ENCODE measurements at places on chromosomes 11 and 22.

DNA sequence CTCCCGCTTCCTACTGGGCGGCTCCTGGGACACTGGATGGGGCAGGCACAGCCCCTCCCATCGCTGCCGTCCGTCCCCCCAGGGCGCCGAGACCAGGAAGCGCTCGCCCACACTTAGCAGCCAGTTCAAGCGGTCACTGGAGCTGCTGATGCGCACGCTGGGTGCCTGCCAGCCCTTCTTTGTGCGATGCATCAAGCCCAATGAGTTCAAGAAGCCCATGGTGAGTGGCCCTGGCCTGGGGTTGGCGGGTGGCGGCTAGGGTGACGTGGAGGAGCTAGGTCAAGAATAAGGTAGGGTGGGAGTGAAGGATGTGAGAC, 44.6 kb downstream of the MYO7A start:
- no peak for DNase-seq

GRCh38 chr11:44912270-44912987, 38.3 kb downstream of the TP53I11 start:
- no peak for DNase-seq

DNA sequence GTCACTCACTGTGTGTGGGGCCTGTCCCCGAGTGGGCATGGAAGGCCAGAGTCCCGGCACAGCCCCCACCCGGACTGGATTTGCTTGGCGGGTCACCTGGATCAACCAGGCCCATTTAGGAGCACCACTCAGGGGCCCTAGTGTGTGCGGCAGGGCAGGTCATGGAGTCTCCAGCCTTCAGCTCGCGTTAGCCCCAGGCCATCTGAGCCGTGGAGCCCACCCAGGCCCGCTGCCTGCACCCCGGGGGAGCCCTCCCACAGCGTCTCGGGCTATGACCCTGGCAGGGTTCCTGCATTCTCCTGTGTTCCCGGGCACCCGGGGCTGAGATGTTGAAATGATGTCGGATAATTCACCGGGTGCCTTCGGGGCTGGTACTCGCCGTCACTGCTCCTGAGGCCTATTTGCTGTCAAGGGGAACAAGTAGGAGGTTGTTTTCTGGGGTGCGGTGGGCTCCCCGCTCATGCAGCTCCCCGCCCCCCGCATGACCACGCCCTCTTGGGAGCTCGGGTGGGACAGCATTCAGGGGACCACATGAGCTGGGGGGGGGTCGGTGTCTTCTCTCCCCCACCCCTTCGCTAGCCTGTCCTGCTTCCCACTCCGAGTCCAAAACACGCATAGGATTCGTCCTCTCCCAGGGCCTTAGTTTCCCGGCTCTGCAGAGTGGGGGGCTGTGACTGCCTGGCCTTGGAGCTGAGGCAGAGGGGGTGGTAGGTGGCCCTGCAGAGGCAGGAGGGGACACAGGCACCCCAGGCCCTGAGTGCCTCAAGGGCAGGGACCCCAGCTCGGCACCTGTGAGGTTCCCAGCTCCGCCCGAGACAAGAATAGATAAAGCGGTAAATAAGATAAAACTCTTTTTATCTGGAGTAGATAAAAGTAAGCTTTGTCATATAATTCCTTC, 77.2 kb downstream of the KCNQ1 start:
- DNase-seq: no peak

DNA sequence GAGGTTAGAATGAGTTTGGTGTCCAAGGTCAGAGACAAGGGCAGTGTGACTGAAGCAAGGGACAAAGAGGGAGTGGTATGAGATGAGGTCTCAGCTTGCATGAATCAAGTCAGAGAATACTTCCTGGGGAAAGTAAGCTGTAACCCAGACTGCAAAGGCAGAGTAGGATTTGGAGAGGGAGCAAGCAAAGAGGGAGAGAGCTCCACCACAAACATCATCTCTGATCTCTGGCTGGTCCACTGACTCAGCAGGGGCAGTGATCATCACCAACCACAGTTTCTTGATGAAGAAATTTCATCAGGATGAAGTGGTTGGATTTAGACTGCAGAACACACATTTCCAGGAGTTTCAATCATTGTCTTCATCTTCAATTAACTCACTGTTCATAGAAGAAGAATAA, 54.9 kb upstream of the HMGXB4 start:
- no peak for DNase-seq

- peak; percentile 33 for DNase-seq
Measured at GRCh38 chr11:129888451-129888850, 6.9 kb downstream of the NFRKB start.

DNA sequence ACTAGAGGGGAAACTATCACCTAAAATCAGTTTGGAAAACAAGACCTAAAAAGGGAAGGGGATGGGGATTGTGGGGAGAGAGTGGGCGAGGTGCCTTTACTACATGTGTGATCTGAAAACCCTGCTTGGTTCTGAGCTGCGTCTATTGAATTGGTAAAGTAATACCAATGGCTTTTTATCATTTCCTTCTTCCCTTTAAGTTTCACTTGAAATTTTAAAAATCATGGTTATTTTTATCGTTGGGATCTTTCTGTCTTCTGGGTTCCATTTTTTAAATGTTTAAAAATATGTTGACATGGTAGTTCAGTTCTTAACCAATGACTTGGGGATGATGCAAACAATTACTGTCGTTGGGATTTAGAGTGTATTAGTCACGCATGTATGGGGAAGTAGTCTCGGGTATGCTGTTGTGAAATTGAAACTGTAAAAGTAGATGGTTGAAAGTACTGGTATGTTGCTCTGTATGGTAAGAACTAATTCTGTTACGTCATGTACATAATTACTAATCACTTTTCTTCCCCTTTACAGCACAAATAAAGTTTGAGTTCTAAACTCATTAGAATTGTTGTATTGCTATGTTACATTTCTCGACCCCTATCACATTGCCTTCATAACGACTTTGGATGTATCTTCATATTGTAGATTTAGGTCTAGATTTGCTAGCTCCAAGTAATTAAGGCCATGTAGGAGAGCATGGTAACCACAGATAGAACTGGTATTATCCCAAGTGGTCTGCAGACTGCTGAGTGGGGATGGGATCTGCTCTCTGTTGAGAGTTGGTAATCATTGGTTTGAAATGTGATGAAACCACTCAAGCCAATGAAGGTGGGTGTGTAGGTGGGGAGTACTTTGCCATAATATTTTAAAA, 3.6 kb downstream of the NEAT1 start:
- DNase-seq: peak; percentile 81

DNA sequence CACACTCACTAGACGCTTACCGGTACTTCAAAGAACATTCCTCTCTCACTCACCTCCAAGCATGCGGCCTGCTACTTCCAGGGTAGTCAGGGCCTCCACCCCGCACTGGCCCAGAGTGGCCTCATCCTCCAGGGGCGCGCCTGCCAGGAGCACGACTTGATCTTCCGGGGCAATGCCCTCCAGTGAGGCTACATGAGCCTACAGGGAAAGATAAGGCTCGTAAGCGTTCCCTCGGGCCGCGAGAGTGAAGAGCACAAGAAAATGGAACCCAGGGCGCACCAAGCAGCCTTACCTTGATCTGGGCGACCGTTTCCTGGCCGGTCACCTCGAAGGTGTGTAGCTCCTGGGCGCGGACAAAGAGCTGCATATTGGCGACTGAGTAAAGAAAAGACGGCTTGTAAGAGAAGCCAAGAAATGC, 478 bp downstream of the FAU start:
- peak; percentile 47 for DNase-seq

DNA sequence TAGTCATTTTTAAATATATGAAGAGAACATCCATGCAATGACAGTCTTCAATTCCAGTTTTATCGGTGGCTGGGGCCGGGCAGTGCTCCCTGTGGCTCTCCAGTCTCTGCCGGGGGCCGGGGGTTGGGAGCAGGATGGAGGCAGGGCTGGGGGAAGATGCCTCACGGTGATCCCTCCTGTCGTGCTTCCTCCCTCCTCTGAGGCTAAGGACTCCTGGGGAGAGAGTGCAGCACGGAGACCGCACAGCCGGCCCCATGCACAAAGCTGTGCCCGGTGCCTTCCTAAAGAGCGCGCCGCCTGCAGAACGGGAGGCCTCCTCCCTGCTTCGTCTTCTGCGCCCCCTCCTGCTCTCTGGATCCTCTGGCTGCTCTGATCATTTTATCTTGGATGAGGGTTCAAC, 20.5 kb downstream of the GAL start:
- DNase-seq: no peak

DNA sequence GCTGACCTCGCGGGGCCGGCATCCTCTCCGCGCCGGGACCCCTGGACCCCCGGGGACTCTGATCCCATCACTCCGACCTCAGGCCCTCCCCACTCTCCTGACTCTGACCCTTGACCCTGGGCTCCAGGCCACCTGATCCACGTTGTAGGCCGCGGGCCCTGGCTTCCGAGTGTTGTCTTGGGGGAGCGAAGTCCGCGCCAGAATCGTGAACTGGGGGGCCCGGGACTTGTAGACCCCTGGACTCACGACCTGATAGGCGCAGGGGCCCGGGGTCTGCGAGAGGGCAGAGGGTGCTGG, 716 bp upstream of the TYMP start:
- no peak for DNase-seq

DNA sequence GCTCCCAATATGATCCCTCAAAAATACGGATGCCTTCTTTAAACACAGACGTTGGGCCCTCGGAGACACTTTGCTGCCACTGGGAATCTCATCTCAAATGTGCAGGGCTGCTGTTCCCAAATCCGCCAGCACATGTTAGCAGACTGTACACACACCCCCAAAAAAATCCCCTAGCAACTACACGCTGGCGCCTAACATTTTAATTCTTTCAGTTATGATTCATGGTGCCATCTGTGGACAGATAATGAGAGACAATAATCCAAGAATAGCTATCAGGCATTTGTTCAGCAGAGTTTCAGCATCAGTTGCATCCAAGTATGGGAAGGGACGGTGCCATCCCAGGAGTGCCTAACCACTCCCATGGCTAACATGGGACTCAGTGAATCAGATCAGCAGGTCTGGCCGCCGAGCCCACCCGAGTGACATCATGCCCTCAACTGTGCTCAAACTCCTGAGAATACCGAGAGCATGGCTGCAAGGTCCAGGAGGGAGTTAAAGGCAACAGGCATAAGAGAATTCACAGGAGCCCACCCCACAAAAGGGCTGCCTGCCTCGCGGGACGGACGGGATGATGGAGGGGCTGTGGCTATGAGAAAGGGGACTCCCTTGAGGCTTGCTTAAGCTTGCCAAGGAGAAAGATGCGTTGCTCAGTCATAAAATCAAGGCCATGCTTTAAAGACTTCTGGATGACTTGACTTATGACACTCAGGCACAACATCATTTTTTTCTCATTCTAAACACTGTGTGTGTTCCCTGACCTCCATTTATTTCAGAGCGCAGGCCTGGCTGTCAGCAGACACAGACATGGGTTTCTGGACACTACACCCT, 337.0 kb downstream of the SHANK2 start:
- no peak for DNase-seq

DNA sequence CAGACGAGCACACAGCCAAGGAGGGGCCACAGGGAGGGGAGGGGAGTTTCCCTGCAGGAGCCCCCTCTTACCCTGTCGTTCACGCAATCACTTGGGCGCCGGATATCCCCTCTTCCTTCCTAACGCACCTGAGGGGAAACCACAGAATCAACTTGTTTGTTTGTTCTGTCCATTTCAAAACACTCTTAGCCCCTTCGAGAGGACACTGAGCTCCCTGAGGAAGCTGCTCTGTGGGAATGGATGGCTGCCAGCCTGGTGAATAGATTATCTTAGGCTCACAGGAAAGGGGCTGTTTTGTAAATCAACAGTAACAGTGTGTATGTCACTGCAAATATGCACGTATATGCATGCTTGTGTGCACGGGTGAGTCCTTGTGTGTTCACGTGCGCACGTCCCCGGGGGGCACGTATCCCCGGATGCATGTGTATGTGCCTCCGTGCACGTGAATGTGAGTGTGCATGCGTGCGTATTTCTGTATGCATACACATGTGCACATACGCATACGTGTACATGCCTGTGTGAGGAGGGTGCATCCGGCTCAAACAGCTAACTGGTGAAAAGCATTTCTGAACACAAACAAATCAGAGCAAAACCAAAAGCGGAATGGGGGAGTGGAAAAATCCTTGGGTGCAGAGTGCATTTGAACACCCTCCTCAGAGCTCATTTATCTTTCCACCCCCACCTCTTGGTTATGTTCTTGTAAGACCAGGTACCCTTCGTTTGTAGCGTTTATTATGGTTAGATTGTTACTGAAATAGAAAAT, 7.2 kb downstream of the ARSA start:
- DNase-seq: peak; percentile 65

DNA sequence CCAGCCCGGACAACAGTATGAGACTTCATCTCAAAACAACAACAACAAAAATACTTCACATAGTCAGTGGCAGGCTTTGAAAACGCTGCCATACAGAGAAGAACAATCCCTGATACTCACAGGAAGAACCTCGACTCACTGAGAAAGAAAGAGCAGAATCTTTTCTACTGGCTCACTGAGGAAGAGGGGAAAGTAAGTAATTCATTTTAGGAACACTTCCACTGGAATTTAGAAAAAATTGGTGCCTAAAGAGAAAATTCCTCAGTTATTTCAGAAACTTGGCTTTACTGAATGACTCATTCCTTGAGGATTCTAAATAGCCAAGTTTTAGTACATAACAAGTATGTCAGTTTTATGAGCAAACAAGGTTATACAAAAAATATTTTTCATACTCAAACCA, 12.3 kb downstream of the NARS2 start:
- DNase-seq: no peak

- DNase-seq: no peak
Measured at GRCh38 chr11:12757416-12757815, 83.2 kb downstream of the TEAD1 start.

GRCh38 chr22:40056559-40056958, 61.8 kb downstream of the FAM83F start:
- DNase-seq: no peak

GRCh38 chr11:45322111-45322705, 36.1 kb upstream of the SYT13 start:
- DNase-seq: no peak

GRCh38 chr11:92376146-92376599, 151.6 kb downstream of the FAT3 start:
- DNase-seq: no peak

DNA sequence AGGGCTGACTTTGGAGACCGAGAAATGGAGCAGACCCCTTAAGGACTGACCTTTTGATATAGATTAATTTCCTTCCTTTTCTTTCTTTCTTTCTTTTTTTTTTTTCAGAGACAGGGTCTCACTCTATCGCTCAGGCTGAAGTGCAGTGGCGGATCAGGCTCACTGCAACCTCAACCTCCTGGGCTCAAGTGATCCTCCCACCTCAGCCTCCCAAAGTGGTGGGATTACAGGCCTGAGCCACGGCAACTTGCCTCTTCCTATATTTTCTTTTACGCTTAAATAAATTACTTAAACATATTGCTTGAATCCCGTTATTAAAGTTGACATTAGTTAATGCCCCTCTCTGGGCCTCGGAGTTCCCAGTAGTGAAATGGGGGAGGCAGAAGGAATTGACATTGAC, 350 bp upstream of the KCTD14 start:
- DNase-seq: no peak

GRCh38 chr22:27065279-27065678, 407.9 kb downstream of the MIAT start:
- DNase-seq: no peak

- no peak for DNase-seq
Measured at GRCh38 chr11:43806976-43807375, 73.7 kb upstream of the ALKBH3 start.

DNA sequence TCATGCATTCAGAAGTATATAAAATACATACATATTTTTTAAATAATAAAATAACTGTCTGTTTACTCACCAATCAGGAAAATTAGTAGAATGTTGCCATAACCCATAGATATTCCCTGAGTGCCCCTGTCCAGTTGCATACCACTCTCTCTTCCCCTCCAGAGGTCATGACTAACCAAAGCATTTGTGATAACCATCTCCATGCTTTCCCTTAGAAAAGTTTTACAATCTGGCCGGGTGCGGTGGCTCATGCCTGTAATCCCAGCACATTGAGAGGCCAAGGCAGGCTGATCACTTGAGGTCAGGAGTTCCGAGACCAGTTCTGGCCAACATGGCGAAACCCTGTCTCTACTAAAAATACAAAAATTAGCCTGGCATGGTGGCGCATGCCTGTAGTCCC, 33.2 kb upstream of the LDHA start:
- no peak for DNase-seq

Measured in CD4-positive, alpha-beta T cell treated with Interleukin-12 subunit alpha and Interleukin-12 subunit beta, for 1 hour (primary cell).